CD8-positive, alpha-beta memory T cell (primary cell): ENCODE measurements at places on chromosomes 4 and X.
A peak's percentile ranks its signal among the peaks of the same experiment; 100 is the strongest.

GRCh38 chr4:182521011-182521410 is 277.8 kb downstream of the TENM3 start:
- no peaks in the 10 kb centered on the region for H3K36me3 ChIP-seq
- no peaks in the 10 kb centered on the region for H3K4me1 ChIP-seq
- H3K27ac ChIP-seq: no peak overlapping the region
- no peak overlapping the region for H3K4me3 ChIP-seq
- no peaks in the 10 kb centered on the region for H3K27me3 ChIP-seq

- no peak overlapping the region for H3K27ac ChIP-seq
- no peak for DNase-seq
- H3K27me3 ChIP-seq: no peaks in the 10 kb centered on the region
Measured at GRCh38 chrX:97238632-97239031, 354.9 kb downstream of the RPA4 start.

GRCh38 chr4:123468479-123469031 is 72.0 kb downstream of the SPRY1 start:
- DNase-seq: no peak
- no peaks in the 10 kb centered on the region for H3K27me3 ChIP-seq
- no peaks in the 10 kb centered on the region for H3K36me3 ChIP-seq
- no peak overlapping the region for H3K4me3 ChIP-seq
- H3K27ac ChIP-seq: no peak overlapping the region

GRCh38 chr4:10584042-10584441 is 100.5 kb downstream of the CLNK start:
- H3K36me3 ChIP-seq: no peaks in the 10 kb centered on the region
- no peak overlapping the region for H3K4me3 ChIP-seq
- H3K27me3 ChIP-seq: no peaks in the 10 kb centered on the region
- DNase-seq: no peak

DNA sequence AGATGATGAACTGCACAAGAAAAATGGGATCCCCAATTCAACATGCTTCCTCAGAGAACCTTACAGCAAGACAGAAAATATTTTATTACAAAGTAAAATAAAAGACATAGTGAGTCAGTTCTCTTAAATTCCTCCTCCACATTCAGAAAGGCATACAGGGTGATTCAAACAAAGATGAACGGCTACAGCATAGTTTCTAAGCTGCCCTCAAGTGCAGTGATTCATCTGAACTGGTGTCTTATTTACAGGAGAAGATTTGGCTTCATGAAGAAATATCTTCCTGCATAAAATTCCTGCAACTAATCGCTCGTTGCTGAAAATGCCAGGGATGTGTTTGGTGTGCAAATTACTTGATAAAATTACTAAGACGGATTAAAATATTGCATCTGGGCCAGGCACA is 103.6 kb downstream of the PRKX start:
- H3K4me1 ChIP-seq: no peaks in the 10 kb centered on the region
- no peaks in the 10 kb centered on the region for H3K27me3 ChIP-seq
- H3K36me3 ChIP-seq: no peaks in the 10 kb centered on the region

GRCh38 chr4:148289740-148290139 is 152.5 kb downstream of the NR3C2 start:
- DNase-seq: no peak
- no peak overlapping the region for H3K27ac ChIP-seq
- H3K36me3 ChIP-seq: no peaks in the 10 kb centered on the region
- H3K4me1 ChIP-seq: no peaks in the 10 kb centered on the region

- no peaks in the 10 kb centered on the region for H3K4me1 ChIP-seq
- no peaks in the 10 kb centered on the region for H3K27me3 ChIP-seq
- no peak overlapping the region for H3K27ac ChIP-seq
- H3K36me3 ChIP-seq: no peaks in the 10 kb centered on the region
- H3K4me3 ChIP-seq: no peak overlapping the region
Measured at GRCh38 chrX:124910611-124911010, 409.1 kb upstream of the TEX13C start.

DNA sequence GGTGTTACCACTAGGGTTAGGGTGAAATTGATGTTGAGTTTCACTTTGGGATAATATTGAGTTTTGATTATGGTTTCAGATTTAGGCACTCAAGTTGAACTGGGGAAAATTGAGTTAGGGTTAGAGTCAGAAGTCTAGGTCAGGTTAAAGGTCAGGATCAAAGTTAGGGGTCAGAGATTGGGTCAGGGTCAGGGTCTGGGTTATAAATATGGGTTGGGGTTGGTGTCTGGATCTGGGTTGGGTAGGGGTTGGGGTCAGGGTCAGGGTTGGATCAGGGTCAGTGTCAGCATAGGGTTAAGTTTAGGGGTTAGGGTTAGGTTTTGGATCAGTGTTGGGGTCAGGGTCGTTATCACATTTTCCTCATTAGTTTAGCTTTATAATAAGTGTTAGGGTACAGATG is 42.7 kb upstream of the IL9R start:
- no peak overlapping the region for H3K4me3 ChIP-seq
- H3K36me3 ChIP-seq: no peaks in the 10 kb centered on the region
- no peak overlapping the region for H3K27ac ChIP-seq
- no peaks in the 10 kb centered on the region for H3K4me1 ChIP-seq
- no peaks in the 10 kb centered on the region for H3K27me3 ChIP-seq

DNA sequence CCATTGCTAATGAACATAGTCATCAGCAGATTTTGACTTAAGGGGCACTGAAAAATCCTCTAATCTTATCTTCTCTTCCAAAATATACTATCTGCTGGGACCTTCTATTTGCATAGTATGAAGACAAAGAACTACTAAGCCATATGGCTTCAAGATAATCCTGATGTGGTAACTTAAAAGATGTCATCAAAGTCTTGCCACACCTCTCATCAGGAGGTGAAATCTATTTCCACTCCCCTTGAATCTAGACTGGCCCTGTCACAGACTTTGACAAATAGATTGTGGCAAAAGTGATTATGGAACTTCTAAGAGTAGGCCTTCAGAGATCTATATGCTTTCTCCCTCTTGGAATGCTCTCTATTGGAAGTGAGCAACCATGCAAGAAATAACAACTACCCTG is 27.3 kb upstream of the TET2 start:
- H3K4me3 ChIP-seq: no peak overlapping the region
- no peaks in the 10 kb centered on the region for H3K27me3 ChIP-seq
- DNase-seq: no peak
- no peaks in the 10 kb centered on the region for H3K4me1 ChIP-seq
- no peaks in the 10 kb centered on the region for H3K36me3 ChIP-seq

DNA sequence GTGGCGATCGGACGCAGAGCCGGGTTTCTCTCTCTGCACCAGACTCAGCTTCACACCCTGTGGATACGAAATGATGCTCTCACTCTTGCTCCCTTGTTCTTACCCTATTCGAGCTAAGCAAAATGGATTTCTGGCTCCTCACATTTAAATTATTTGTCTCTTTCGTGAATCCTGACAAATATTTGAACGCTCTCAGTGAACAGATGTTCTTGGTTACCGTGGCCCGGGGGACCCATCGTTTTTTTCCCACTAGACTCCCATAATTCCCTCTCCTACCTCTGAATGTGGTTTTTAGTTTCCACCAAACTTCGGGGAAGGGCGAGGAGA is 630 bp downstream of the SMARCA5 start:
- no peaks in the 10 kb centered on the region for H3K36me3 ChIP-seq
- H3K4me1 ChIP-seq: peaks cover 41% of the 10 kb centered on the region
- peak overlapping the region; percentile 91 for H3K4me3 ChIP-seq
- peak overlapping the region; percentile 98 for H3K27ac ChIP-seq
- no peaks in the 10 kb centered on the region for H3K27me3 ChIP-seq

DNA sequence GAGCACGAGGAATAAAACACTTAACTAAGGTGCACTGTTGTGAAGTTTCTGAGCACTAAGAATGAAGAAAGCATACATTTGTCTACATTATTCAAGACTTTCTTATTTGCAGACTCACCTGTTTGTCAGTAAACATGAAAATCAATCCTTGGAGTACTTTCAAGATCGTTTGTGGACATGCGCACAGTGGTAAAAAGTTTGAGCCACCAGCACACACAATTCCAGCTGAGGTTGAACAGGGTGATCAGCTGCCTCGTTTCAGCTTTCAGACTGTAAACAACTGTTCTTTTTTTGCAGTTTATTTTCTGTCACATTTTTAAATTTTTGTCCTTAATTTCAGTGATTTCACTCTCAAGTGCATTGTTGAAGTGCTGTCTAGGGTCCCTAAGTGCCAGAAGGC is 143.8 kb upstream of the VCX2 start:
- H3K4me3 ChIP-seq: no peak overlapping the region
- H3K4me1 ChIP-seq: no peaks in the 10 kb centered on the region
- H3K36me3 ChIP-seq: no peaks in the 10 kb centered on the region
- no peaks in the 10 kb centered on the region for H3K27me3 ChIP-seq

DNA sequence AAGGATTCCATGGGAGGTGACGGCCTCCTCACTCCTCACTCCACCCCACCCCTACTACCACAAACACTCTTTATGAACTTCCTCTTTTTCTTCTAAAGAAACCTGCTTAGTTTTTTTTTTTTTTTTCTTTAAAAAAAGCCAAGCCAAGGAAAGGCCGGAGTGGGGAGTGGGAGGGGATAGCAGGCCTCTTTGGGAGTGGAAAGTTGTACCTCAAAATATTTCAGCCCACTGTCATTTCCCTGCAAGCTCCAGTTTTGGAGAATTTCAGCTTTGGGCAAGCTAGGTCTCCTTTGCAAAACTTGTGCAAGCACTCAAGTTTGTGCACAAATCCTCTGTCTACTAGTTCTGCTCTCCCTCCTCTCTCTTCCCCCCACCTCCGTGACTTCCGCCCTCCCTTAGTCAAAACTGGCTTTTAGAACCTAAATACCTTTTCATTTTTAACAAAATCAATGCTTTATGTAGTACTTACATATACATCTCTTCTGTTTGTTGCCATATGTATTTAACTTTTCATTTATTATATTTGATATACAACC is 512 bp upstream of the ANTXR2 start:
- no peaks in the 10 kb centered on the region for H3K36me3 ChIP-seq
- peak overlapping the region; percentile 81 for H3K4me3 ChIP-seq
- H3K27me3 ChIP-seq: no peaks in the 10 kb centered on the region
- peak overlapping the region; percentile 92 for H3K27ac ChIP-seq

- H3K27me3 ChIP-seq: no peaks in the 10 kb centered on the region
- H3K4me3 ChIP-seq: no peak overlapping the region
- H3K27ac ChIP-seq: no peak overlapping the region
- no peaks in the 10 kb centered on the region for H3K36me3 ChIP-seq
- H3K4me1 ChIP-seq: no peaks in the 10 kb centered on the region
Measured at GRCh38 chrX:74636749-74637314, 22.4 kb upstream of the RLIM start.

- H3K4me1 ChIP-seq: no peaks in the 10 kb centered on the region
- H3K27me3 ChIP-seq: no peaks in the 10 kb centered on the region
- no peaks in the 10 kb centered on the region for H3K36me3 ChIP-seq
Measured at GRCh38 chr4:165926307-165926706, 53.3 kb downstream of the TLL1 start.

- no peak overlapping the region for H3K27ac ChIP-seq
- no peaks in the 10 kb centered on the region for H3K36me3 ChIP-seq
- no peak overlapping the region for H3K4me3 ChIP-seq
- peaks cover 12% of the 10 kb centered on the region for H3K4me1 ChIP-seq
- DNase-seq: no peak
Measured at GRCh38 chrX:39972340-39972739, 125.4 kb downstream of the BCOR start.

DNA sequence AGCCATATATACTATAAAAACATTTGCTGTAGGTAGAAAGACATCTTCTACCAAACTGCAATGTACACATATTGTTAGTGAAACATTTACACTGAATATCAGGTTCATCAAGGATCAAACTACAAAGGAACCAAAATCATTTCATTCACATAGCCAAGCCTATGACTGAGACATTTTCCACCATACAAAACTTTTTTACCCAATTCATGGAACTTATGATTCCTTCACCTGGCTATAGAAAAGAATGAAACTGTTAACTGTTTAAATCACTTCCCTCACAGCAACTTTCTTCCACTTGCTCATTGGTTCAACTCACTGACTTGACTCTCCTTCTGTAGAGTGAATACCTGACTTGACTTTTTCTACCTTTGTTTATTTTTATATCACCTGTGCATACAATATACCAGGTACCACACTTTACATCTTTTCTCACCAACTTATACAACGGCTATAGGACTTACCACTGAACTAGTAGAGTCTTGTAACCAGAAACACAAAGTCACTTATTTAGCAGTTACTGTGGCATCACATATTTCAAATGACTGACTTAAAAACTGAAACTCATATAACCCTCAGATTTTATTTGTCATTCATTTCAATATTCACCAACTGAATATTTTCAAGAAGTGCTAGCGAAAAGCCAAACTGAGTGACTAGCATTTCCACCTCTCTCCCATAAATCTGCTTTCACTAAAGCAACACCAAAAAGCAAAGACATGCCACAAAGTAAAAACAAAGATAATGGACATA is 30.9 kb downstream of the CAMK2D start:
- no peak overlapping the region for H3K4me3 ChIP-seq
- H3K27me3 ChIP-seq: no peaks in the 10 kb centered on the region
- no peaks in the 10 kb centered on the region for H3K36me3 ChIP-seq
- no peak overlapping the region for H3K27ac ChIP-seq
- H3K4me1 ChIP-seq: peaks cover 21% of the 10 kb centered on the region
- DNase-seq: no peak

- H3K36me3 ChIP-seq: no peaks in the 10 kb centered on the region
- no peak for DNase-seq
- no peaks in the 10 kb centered on the region for H3K27me3 ChIP-seq
- no peaks in the 10 kb centered on the region for H3K4me1 ChIP-seq
- no peak overlapping the region for H3K4me3 ChIP-seq
Measured at GRCh38 chr4:15040916-15041463, 38.7 kb downstream of the CPEB2 start.

- no peak overlapping the region for H3K27ac ChIP-seq
- no peaks in the 10 kb centered on the region for H3K36me3 ChIP-seq
- no peaks in the 10 kb centered on the region for H3K4me1 ChIP-seq
- H3K4me3 ChIP-seq: no peak overlapping the region
- DNase-seq: no peak
Measured at GRCh38 chrX:52979993-52980392, 21.7 kb upstream of the FAM156A start.

GRCh38 chr4:165343353-165344191 is 16.1 kb downstream of the MSMO1 start:
- DNase-seq: no peak
- no peaks in the 10 kb centered on the region for H3K27me3 ChIP-seq
- H3K4me1 ChIP-seq: no peaks in the 10 kb centered on the region
- no peak overlapping the region for H3K27ac ChIP-seq
- no peak overlapping the region for H3K4me3 ChIP-seq
- H3K36me3 ChIP-seq: peaks cover 11% of the 10 kb centered on the region

DNA sequence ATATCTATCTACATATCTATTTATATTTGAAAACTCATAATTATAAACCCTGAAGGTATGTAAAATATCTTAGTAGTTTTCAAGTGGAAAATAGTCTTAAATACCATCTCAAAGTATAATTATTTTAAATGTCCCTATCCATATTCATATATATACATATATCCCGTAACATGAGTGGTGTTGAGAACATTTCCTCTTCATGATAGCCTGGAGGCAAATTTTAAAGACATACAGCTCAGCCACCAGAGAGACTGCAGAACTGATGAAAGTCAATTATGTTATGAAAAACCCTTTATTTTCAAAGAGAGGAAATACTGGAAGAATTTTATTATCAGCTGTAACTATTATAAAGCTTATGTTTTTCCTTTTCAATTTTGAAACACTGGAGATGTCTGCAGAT is 1806.7 kb upstream of the PCDH7 start:
- no peak overlapping the region for H3K4me3 ChIP-seq
- no peaks in the 10 kb centered on the region for H3K27me3 ChIP-seq
